Right lung (tissue), 10 donors: ENCODE measurements at places on chromosomes 13 and 19.

GRCh38 chr13:49657241-49657641, 28.9 kb downstream of the ARL11 start:
- no peak for DNase-seq

- DNase-seq = no peak
These were observed 69.7 kb downstream of the EPS15L1 start for GRCh38 chr19:16402041-16402440.

GRCh38 chr19:5487222-5487621, 32.0 kb downstream of the ZNRF4 start:
- DNase-seq = no peak

DNA sequence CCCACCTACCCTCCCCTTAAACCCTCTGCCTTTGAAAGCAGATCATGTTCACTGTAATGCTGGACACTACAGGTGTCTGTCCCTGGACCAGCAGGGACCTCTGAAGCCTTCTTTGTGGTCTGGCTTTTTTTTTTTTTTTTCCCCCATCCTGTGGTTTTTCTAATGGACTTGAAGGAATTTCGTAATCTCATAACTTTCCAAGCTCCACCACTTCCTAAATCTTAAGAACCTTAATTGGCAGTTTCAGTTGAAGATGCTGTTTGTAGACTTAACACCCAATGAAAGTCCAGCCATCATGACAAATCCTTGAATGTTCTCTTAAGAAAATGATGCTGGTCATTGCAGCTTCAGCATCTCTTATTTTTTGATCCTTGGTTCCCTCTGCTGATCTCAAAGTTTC, 45.0 kb upstream of the LRCH1 start:
- DNase-seq = no peak

- no peak for DNase-seq
These were observed 539 bp downstream of the PLD3 start for GRCh38 chr19:40348961-40349507.

DNA sequence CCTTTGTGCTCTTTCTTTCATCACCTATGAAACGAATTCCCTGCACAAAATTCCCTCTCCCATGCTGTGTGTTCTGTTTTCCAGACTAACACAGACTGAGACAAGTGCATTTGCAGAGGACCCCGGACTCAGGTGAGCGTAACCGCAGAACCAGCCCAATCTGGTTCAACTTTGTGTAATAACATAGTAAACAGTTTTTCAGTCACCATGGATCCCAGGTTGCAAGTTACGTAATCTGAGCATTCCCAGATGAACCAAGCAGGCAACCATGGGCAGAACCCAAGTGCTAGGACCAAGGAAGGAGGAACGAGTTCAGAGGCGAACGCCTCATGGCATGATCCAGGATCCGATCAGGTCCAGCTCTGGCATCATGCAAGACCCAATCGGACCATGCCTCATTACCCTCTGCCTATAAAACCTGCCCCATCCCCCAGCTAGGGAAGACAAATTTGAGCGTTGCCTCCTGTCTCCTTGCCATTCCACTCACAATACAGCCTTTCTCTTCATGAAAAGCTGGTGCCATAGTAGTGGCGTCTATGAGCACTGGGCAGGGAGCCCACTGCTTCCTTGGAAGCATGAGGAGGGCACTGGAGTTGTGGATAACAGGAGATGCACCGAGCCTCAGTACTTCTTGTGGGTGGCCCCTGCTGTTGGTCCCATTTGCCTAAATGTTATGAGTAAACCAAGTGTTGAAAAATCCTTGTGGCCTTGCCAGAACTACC, 107.6 kb downstream of the ABCC4 start:
- DNase-seq = no peak

GRCh38 chr13:79149210-79149609, 256.8 kb downstream of the RBM26 start:
- DNase-seq = no peak

GRCh38 chr13:44715287-44716230, 139.4 kb upstream of the TSC22D1 start:
- DNase-seq = no peak

DNA sequence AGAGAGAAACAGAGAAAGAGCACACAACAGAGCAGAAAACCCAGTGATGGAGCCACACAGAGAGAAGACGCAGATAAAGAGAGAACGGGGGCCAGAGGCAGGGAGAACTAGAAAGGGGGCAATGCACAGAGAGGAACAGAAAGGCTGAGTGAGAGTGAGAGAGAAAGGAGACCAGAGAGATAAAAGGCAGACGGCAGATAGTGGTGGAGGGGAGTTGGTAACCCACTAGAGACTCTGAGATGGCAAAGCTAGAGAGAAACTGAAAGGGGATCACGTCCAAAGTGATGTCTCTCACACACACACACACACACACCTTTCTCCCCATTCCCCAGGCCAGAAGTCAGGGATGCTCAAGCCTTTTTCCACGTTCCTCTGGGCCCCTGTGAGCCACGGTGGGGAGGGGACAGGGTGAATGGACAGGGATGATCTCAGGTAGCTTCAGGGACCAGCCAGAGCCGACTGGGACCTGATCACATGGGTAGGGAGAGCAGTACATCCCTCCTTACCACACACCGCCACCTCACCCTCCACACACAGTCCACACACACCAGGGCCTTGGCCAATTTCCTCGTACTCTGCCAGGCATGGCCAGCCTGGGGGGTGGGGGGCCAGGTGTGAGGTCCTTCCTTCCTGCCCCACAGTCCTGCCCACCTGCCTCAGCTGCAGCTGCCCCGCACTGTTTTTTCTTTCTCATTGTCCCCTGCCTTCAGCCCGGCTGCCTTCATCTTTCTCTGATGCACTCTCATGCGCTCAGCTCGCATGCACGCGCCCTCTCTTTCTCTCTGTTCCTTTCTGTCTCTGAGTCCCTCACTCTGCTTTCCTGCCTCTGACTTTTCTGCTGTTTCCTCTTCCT, 22.5 kb upstream of the POU2F2 start:
- no peak for DNase-seq

- peak; percentile 56 for DNase-seq
These were observed 1.8 kb upstream of the DIAPH3 start for GRCh38 chr13:60165391-60166099.
